ENCODE measurements at places on chromosomes 4 and X.

GRCh38 chrX:10533696-10534365, 86.6 kb downstream of the MID1 start:
- DNase-seq: no peak

DNA sequence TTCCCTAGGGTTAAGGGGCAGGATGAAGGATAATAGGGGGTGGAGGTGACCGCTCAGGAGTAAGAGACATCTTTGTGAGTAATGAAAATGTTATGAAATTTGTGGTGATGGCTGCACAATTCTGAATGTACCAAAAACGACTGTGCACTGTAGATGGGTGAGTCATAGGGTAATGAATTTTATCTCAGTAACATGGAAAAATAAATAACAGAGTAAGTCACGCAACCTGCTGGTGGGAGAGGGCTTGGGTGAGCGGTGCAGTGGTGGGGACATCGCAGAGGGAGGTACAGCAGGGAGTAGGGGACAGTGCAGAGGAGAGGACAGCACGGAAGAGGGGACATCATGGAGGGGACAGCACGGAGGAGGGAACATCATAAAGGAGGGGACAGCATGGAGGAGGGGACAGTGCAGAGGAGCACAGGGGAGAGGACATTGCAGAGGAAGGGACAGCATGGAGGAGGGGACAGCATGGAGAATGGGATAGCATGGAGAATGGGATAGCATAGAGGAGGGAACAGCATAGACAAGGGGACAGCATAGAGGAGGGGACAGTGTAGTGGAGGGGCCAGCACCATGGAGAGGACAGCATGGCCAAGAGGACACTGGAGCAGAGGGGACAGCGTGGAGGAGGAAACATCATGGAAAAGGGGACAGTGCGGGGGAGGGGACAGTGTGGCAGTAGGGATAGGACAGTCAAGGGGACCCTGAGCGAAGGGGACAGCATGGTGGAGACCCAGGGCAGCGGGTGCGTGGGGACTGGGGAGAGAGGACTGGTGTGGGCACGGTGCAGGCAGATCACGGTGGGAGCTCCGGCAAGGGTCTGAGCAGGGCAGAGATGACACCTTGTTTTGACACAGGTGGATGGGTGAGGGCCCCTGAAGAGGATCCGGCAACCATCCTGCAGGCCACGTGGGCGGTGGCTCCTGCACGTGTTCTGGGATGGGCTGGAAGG, 68.5 kb upstream of the MXD4 start:
- DNase-seq: no peak

GRCh38 chr4:178329226-178329872, 887.1 kb upstream of the AGA start:
- DNase-seq: no peak

GRCh38 chrX:110173192-110174175, 144.4 kb downstream of the AMMECR1 start:
- DNase-seq: no peak

DNA sequence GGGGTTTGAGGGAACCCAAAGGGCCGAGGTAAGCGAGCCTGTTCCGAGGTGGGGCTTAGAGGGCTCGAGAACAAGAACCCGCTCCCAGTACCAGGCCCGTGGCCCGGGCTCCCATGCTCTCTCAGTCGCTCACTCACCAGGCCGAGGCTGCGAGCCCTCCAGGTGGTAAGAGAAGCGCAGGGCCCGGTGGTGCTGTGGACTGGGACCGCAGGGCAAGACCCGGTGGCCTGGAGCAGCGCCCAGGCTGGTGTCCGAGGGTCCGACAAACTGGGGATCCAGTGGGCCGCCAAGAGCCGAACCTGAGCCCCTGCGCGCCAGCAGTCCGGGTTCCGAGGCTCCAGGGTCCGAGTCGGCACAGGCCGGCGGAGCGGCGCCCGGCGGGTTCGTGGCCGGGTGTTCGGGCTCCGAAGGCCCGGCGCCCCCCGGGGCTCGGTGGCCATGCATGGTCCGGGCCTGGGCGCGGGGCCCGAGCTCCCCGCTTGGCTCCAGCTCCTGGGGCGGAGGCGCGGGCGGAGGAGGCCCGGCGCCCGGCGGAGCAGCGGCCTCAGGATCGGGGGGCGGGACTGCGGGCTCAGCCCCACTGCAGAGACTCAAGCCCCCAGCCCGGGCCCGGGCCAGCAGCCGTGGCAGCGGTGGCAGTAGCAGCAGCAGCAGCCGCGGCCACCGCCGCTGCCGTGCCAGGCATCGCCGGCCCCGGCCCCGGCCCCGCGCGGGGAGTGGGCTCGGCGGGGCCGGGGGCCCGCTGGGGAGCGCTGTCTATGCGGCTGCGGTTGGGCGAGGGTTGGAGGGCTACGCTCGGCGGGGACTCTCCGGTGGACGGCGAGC, 833 bp downstream of the FGD1 start:
- no peak for DNase-seq

GRCh38 chr4:39587881-39588280, 50.8 kb downstream of the SMIM14 start:
- DNase-seq: no peak

GRCh38 chr4:89712141-89712540, 124.8 kb downstream of the SNCA start:
- DNase-seq: no peak

- DNase-seq: no peak
Measured at GRCh38 chr4:26191353-26191752, 129.5 kb upstream of the RBPJ start.

DNA sequence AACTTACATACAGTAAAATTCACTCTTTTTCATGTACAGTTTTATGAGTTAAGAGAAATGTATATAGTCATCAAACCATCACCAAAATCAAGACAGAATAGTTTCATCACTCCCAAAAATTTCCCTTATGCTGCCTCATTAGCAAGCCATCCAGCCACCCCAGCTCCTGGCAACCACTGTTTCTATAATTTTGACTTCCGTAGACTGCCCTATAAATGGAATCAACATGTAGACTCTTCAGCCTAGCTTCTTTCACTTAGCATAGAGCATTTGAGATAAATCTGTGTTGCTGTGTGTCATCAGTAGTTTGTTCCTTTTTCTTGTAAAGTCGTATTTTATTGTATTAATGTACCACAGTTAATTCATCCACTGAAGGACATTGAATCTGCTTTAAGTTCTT, 23.2 kb downstream of the HDX start:
- no peak for DNase-seq

- DNase-seq: no peak
Measured at GRCh38 chr4:102441978-102442911, 58.9 kb upstream of the NFKB1 start.

DNA sequence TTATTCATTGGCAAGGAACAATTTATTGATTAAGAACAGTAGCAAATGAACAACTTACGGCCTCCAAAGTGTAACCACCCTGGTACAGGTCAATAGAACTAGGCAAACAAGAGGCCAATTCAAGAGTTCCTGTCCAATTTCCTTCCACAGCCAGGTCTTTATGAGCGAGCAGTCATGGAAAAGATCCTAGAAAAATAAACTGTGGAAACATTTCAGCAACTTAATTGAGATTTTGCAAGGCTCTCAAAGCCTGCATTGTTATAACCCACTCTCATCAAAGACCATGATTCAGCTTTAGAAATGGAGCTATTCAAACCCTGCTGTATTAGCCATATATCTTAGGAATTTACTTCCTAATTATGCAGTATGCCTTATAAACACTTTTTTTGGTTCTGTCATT, 43.6 kb downstream of the UNC5C start:
- no peak for DNase-seq

- DNase-seq: no peak
Measured at GRCh38 chr4:165094873-165095272, 17.8 kb downstream of the TMEM192 start.

- DNase-seq: no peak
Measured at GRCh38 chr4:3399277-3400194, 42.2 kb upstream of the HGFAC start.

DNA sequence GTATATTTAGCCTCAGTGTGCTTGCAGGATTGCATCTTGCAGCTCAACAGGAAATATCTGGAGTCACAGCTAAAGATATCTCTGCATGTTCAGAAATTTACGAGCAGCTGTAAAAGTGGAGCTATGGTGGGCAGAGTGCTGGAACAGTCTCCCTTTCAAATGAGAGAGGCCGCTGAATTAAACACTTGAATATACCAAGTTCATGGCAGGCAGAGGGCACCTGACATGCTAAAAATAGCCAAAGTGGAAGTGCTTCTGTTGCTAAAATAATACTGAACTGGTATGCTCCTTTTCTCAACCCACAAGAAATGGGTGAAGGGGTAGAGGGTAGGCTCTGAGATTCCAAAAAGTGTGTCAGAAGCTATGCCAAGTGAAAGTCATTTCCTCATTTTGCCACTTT, 98.1 kb downstream of the MGST2 start:
- no peak for DNase-seq

- no peak for DNase-seq
Measured at GRCh38 chr4:62015043-62015739, 815.1 kb downstream of the ADGRL3 start.

- DNase-seq: no peak
Measured at GRCh38 chr4:158016511-158016910, 156.3 kb downstream of the GASK1B start.

GRCh38 chrX:82912382-82912781, 595.7 kb upstream of the POU3F4 start:
- DNase-seq: no peak
